M059J (cell line): ENCODE measurements at places on chromosomes 5 and 9.

- peak; percentile 1 for DNase-seq
Measured at GRCh38 chr5:113806250-113806649, 292.8 kb downstream of the YTHDC2 start.

DNA sequence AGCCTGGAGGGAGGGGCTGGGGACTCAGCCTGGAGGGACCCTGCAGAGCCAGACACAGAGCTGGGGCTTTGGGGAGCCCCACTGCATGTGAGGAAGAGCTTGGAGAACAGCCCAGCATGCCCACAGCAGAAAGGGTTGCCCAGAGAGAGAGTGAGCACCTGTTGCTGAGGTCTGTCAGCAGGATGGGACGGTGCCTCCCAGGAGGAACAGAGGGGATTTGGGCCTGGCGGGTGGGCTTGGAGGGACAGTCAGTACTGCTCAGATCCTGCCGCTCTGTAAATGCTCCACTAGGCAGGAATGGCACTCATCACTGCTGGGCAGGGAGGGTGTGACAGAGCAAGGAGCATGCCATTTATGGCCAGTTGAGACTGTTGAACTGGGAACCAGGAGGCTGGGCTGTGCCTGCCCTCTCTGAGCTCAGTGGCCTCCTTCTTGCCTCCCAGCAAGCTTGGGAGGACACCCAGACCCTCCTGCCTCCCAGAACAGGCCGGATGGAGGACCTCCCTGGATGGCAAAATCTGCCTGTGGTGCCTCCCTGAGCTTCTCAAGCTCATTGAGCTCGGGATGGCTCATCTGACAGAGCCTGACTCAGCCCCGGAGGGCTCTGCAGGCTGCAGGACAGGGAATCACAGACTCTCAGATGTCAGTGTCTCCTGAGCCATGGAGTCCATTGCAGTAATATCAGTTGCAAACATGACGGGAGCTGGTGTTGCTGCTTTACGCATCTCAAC lies 786 bp upstream of the HRCT1 start:
- peak; percentile 84 for DNase-seq

- peak; percentile 99 for DNase-seq
Measured at GRCh38 chr9:129334105-129334935, 156.3 kb upstream of the IER5L start.

DNA sequence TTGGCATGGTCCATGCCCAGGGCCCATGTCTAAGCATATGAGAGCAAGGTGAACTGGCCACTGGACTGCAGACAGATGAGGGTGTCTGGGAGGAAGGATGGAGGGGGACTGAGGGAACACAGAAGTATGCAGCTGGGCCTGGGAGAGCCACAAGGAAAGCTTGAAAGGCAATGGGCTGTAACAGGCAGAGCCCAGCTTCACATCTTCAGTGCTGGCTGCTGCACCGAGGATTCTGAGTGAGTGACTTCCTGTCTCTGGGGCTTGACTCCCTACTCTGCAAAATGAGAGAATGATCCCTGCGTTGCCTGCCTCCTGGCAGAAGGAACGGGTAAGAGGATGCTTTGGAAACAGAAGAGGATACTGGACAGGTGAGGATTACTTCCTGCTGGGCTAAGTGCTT lies 29.0 kb downstream of the COL15A1 start:
- no peak for DNase-seq

DNA sequence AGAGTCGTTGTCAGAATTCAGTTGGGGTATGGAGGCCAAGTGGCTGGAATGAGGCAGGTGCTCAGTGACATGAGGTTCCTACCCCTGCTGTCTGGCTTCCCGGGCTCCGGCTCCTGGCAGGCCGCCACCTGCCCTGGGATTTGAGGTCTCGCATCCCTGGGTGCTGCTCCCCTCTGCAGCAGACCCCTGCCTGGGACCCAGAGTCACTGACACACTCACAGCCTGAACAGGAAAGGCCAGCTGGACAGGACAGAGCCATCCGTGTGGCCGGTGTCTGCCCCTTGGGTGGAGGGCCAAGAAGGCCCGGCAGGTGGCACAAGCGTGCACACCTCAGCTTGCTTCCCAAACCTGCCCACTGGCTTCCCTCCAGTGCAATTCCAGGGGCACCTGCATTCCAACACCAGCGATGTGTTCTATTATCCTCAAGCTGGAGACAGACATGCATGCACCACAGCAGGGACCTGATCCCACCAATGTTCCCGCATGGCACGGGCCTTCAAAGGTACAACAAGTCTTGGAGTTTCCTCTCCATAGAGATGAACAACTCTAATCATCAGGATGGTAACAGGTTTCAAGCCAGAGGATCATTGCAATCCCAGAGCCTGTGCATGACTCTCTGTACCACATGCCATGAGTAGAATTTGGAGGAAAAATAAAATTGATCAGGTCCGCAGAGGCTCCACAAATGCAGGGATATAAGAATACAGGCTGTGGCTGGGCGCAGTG lies 45.6 kb upstream of the RNF130 start:
- peak; percentile 15 for DNase-seq

DNA sequence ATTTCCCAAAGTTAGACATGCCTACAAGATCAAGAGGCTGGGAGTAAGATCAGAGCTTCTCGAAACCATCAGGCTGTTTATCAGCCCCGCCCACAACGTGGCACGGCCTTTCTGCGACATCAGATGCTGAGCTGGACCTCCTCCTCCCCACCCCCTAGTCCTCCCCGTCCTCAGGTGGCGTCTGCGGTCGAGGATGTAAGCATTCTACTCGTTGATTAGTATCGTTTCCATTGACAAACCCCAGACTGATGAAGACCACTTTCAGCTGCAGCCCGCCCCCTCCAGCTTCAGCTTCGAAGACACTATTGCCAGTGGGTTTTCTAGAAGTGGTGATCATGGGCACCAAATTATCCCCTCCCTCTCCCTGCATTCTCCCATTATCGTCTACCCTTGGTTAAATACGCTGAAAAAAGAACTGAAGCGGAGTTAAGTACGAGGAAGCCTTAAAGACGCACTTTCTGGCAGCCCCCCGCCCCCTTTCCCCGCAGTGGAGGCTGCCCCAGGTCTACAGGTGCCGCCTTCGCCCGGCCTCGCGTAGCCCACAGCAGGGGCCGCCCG lies 1.1 kb downstream of the PPIC start:
- no peak for DNase-seq

DNA sequence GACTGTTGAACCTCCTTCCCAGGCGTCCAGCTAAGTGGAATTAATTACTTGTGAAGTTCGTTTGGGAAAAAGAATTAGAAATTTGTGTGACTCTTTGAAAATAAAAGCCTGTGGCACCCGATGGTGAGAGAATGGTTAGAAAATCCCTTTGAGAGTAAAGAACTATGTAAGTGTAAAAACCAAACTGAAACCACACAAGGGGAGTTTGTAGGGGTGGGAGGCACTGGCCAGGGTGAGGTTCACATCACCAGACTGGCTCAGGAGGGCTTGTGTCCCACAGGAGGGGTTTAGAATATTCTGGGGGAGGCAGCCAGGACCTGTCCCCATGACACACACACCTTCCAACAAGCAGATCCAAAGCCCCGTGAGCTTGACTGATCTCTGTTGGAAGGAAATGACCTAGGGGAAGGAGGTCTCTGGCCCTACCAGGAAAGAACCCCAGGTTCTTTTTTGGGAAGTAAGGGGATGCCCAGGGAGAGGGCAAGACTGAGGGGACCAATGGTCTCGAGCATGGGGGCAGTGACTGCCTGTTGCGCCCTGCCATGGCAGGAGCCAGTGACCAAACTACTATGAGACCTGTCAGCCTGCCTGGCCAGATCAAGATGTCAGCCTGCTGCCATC lies 4.3 kb downstream of the SPATA24 start:
- no peak for DNase-seq

GRCh38 chr5:68216245-68217046 lies 890 bp downstream of the PIK3R1 start:
- peak; percentile 41 for DNase-seq

GRCh38 chr5:177366528-177367322 lies 9.0 kb downstream of the RGS14 start:
- DNase-seq: peak; percentile 65

DNA sequence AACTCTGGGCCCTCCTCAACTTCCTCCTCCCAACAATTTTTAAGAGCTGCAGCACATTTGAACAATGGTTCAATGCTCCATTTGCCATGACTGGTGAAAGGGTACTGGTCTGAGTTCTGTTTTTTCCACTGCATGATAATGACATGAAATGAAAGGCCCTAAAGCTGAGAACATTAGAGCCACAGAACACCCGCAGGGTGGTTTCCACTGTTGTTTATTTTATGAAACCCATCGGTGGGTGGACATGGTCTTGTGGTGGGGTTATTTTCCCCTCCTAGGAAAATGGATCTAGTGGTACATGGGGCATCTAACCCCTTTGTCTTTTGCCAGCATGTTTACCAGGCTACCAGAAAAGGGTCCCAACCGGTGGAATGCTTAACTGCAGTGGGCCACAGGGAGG lies 71.8 kb downstream of the SMARCA2 start:
- DNase-seq: no peak

DNA sequence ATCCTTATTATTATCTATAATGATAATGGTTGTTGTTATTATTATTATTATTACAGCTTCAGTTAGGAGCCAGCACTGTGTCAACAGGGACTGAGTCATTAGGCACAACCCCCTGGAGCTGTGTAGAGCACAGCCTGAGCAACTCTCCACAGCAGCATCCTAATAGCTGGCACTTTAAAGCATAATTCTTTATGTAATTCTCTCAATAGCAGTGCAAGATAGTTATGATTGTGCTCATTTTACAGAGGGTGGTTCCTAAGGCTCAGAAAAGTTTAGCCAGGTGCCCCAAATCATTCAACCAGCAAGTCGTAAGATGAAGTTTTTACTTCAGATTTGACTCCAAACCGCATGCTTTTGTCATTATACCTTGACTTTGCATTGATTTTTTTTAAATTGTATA lies 390.3 kb downstream of the ANXA1 start:
- no peak for DNase-seq

DNA sequence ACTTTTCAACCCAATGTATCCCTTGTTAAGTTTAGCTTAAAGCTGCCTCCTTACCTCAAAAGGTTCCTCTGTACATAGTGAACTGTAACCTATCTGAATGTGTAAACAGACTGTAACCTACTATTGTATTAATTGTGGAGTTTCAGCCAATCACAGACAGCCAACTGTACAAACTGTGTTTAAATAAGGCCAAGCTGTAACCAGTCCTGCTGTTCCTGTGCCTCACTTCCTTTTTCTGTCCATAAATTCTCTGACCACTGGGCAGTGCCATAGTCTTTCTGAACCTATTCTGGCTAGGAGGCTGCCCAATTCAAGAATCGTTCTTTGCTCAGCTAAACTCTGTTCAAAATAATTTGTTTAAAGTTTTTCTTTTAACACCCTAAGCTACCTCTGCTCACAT lies 74.7 kb upstream of the DAPK1 start:
- DNase-seq: peak; percentile 40

- peak; percentile 24 for DNase-seq
Measured at GRCh38 chr9:71487061-71487460, 281.3 kb downstream of the CEMIP2 start.

- no peak for DNase-seq
Measured at GRCh38 chr9:82196622-82197441, 208.3 kb downstream of the SPATA31D1 start.

- DNase-seq: no peak
Measured at GRCh38 chr5:153460421-153460820, 30.0 kb upstream of the GRIA1 start.

DNA sequence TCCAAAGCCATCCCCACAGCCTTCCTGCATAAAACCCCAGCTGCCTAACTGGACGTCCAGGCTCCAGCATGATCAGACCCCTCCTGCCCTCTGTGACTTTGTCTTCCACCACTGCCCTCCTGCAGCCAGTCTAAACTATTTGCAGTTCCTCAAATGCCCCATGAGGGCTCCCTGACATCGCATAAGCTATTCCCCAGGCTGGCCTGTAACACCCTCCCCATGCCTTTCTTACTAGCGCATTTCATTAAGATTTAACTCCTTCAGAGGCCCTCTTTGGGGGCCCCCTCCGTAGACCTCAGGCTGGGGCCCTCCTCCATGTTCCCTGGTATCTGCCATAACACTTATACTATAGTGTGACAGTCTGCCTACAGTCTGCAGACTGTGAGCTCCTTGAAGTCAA lies 15.5 kb upstream of the SMIM23 start:
- no peak for DNase-seq

DNA sequence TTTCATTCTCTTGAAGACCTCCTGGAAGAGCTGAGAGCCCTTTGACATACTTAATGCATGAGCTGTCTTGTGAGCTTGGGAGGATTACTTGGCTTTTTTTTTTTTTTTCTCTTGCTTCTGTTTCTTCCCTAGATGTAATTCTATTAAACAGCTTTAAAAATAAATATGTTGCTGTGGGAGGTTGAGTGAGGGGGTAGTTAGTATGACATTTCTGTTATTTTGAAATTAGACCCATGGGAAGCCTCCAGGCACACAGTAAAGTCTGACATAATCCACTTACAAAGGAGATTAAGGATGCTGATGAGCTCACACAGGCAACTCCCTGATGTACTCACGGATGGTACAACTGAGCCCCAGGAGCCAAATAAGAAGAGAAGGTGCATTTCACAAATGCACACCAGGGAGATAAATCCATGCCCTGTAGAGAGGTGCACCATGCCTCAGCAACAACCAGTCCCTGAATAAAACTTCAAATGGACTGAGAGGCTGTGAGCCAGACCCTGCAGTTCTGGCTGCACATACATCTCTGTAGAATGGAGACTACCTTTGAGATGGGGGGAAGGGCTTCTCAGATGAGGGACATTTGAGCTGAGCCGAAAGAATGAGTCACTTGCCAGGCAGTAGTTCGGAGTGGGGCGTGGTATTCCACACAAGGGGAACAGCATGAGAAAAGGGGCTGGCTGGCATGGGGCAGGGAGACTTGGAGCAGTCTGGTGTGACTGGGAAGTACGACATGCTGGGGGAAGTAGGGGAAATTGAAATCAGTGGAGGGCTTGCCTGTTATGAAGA lies 68.7 kb downstream of the ACTL7B start:
- peak; percentile 80 for DNase-seq

DNA sequence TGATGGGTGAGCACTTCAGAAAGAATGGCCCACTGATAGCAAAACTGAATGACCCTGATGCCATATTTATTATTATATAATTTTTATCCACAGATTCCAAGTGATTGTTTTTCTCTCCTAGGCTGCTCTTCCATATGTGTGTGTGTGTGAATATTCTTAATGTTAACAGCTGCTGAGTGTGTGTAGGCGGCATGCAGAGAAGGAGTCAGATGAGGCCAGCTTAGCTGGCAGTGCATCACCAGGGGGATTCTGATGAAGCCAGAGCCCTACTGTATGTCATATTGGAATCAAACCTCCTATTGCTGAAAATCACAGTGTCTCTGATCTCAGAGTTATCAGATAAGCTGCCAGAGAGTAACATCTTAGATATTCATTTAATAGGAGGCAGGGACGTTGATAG lies 177.1 kb downstream of the DMAC1 start:
- DNase-seq: no peak

DNA sequence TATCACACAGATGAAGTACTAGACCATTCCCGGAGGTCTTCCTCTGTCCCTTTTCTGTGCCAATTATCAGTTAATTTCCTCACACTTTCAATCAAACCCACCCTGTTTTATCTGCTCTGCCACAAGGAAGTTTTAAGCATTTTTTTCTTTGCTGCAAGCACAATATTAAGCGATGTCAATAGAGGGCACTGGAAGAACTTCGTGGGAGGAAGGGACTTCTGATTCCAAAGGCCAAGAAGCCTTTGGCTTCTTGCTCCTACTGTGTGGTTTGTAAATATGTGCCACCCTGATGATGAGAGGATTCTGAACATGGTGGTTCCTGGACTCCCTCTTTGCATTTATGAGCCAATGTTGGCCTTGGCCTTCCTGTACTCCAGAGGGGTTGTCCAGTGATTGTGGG lies 1712.5 kb upstream of the C9orf72 start:
- peak; percentile 53 for DNase-seq
